ENCODE measurements at places on chromosomes 16 and 17. TPM values are rescaled to one million over a fixed set of nuclear protein-coding genes. Genes with fewer than 3 reads are reported as not detected.
A peak's percentile ranks its signal among the peaks of the same experiment; 100 is the strongest.

GRCh38 chr16:81808933-81809480 is 29.9 kb downstream of the PLCG2 start:
- no peak for DNase-seq
- H3K36me3 ChIP-seq = no peaks in the 10 kb centered on the region
- no peak overlapping the region for H3K27ac ChIP-seq
- H3K4me1 ChIP-seq = peaks cover 12% of the 10 kb centered on the region
- H3K27me3 ChIP-seq = no peaks in the 10 kb centered on the region

The SRL gene
- 0.82 TPM for total RNA-seq

- no peaks in the 10 kb centered on the region for H3K36me3 ChIP-seq
- no peak overlapping the region for H3K4me3 ChIP-seq
- DNase-seq = no peak
- no peaks in the 10 kb centered on the region for H3K27me3 ChIP-seq
- no peaks in the 10 kb centered on the region for H3K4me1 ChIP-seq
These were observed 182.8 kb upstream of the CACNG3 start for GRCh38 chr16:24073321-24073720.

DNA sequence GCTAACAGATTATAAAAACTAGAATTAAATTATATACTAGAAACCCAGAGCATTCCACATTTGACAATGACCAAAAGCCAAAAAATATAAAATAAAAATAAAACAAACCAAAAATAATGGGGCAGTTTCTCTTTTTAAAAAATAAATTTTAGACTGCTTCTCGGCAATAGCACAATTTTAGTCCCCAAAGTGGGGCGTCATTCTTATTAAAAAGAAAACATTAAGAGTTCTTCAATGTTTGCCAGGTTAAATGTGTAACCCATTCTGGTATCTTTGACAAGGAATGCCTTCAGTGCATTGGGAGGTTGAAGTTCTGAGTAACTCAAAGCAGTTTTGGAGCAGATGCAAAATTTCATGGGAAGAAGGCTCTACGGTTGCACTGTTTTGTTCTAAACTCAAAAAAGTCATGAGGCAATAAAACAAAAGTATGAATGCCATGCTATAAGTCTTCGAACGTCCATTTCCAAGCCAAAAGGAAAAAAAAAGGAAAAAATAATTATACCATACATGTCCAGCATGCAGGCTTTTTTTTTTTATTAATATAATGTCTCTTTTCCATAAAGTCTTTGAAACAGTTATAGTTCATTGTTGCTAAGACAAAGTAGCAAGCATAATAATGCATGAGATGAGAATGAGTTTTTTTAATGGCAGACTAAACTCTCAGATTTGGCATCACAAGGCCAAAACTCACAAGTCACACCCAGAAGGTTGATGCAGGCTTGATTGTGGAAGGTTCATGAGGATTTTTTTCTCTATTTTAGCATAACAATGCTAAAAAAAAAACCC is 3.1 kb downstream of the MAF start:
- peaks cover 27% of the 10 kb centered on the region for H3K4me1 ChIP-seq
- H3K27me3 ChIP-seq = no peaks in the 10 kb centered on the region
- DNase-seq = no peak
- H3K27ac ChIP-seq = peak overlapping the region; percentile 78

- H3K27me3 ChIP-seq = no peaks in the 10 kb centered on the region
- no peak overlapping the region for H3K27ac ChIP-seq
- DNase-seq = no peak
- peaks cover 21% of the 10 kb centered on the region for H3K4me1 ChIP-seq
These were observed 26.2 kb upstream of the PMFBP1 start for GRCh38 chr16:72198021-72198711.

- no peak overlapping the region for H3K4me3 ChIP-seq
- DNase-seq = no peak
- no peaks in the 10 kb centered on the region for H3K27me3 ChIP-seq
These were observed 73.0 kb downstream of the PRKCB start for GRCh38 chr16:23908790-23909189.

DNA sequence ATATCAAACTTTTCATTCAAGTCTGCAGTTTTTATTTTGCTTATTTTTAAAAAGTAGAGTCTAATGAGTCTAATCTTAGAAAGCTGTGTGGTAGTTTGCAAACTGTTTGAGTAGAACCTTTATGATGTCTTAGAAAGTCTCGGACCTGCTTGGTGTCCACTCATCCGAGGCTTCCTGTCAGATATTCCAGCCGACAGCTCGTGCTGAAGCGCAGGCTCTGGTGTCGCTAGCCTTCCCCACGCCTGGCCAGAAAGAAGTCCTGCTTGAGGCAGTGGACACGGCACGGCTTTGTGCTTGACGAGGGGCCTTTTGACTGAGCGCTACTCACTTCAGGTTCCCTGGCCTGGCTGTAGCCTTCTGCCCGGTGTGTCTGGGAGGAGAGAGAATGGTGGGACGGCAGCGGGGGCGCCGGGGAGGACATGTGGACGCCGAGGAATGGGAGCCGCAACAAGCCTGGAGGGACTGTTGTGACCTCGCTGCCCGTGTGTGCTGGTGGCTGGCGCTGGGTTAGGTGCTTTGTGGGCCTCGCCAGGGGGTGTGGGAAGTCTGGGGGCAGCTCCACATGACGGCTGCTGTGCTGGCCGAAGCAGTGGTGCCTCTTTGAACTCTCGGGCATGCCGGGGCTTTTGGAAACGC is 33.5 kb downstream of the BANP start:
- peaks cover 6% of the 10 kb centered on the region for H3K4me1 ChIP-seq
- DNase-seq = no peak
- no peak overlapping the region for H3K4me3 ChIP-seq
- no peaks in the 10 kb centered on the region for H3K27me3 ChIP-seq

GRCh38 chr16:82735186-82735585 is 108.4 kb downstream of the CDH13 start:
- no peaks in the 10 kb centered on the region for H3K27me3 ChIP-seq
- H3K27ac ChIP-seq = no peak overlapping the region
- H3K36me3 ChIP-seq = no peaks in the 10 kb centered on the region
- DNase-seq = no peak

The GP1BA gene
- 0.96 TPM for total RNA-seq

- H3K27ac ChIP-seq = peak overlapping the region; percentile 50
- H3K36me3 ChIP-seq = no peaks in the 10 kb centered on the region
- peak; percentile 80 for DNase-seq
- no peaks in the 10 kb centered on the region for H3K27me3 ChIP-seq
- peaks cover 11% of the 10 kb centered on the region for H3K4me1 ChIP-seq
These were observed 58.4 kb downstream of the TOM1L2 start for GRCh38 chr17:17913695-17914332.

DNA sequence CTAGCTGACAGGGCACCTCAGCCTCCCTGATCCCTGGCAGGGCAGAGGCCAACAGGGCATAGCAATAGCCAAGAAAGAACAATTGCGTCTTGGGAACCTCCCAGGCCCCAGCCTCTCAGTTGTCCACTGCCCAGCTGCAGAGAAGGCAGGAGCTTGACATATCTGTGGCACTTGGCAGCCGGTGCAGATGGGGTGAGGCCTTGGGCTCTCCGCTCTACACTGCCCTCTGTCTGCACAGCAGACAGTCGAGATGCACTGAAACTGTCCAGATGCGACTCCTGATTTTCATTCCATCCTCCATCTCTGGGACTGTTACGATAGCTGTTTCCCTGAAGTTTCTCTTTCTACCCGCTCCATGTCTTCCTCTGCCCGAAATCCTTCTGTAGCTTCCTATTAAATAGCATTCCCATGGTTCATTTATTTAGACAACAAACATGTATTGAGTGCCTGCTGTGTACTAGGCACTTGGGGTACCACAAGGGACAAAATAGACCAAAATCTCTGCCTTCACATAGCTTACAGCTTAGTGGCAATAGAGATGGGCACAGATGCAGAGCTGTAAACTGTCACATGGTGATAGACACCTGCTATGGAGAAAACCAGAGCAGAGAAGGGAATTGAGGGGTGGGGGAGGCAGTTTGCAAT is 3.3 kb downstream of the POLR3E start:
- H3K4me3 ChIP-seq = no peak overlapping the region
- peaks cover 45% of the 10 kb centered on the region for H3K36me3 ChIP-seq
- no peaks in the 10 kb centered on the region for H3K27me3 ChIP-seq
- DNase-seq = peak; percentile 49

The MARVELD3 gene
- total RNA-seq = 12.0 TPM

The CNTROB gene
- total RNA-seq = 38.2 TPM

The CHST5 gene
- total RNA-seq = 1.4 TPM

The CCDC78 gene
- 13.7 TPM for total RNA-seq

- no peaks in the 10 kb centered on the region for H3K4me1 ChIP-seq
- no peak overlapping the region for H3K27ac ChIP-seq
- no peaks in the 10 kb centered on the region for H3K36me3 ChIP-seq
- no peaks in the 10 kb centered on the region for H3K27me3 ChIP-seq
- peak; percentile 48 for DNase-seq
These were observed 295.8 kb downstream of the ZFHX3 start for GRCh38 chr16:72752004-72752695.

The GUCY2D gene
- total RNA-seq = 3.4 TPM
